ENCODE measurements at places on chromosomes 5 and 9.

DNA sequence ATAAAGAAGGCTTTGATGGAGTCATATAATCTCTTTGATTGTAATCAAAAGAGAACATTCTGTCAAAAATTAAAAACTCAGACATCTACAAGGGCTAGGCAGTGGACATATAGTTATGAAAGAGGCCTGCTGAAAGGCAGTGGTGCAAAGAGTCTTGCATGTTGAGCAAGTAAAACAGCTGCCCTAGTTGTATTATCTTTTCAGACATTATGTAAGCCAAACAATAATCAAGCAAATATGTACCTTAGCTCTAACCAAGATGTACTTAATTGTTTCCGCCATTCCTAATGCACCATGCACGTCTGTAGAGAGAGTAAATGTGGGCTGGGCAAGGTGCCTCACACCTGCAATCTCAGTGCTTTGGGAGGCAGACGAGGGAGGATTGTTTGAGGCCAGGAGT lies 14.3 kb downstream of the GAPT start:
- DNase-seq = no peak

DNA sequence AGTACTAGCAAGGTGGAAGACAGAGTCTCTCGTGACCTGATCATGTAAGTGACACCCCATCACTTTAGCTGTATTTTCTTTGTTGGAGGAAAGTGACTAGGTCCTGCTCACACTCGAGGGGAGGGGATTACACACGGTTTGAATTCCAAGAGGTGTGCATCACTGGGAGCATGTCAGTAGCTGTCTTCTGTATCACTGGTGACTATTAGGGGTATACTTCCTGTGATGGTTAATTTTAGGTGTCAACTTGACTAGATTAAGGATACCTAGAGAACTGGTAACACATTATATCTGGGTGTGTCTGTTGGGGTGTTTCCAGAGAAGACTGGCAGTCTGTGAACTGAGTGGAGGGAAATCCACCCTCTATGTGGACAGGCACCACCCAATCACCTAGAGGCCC lies 22.5 kb downstream of the FOXD1 start:
- no peak for DNase-seq

GRCh38 chr9:14303521-14303920 lies 10.4 kb downstream of the NFIB start:
- no peak for DNase-seq

DNA sequence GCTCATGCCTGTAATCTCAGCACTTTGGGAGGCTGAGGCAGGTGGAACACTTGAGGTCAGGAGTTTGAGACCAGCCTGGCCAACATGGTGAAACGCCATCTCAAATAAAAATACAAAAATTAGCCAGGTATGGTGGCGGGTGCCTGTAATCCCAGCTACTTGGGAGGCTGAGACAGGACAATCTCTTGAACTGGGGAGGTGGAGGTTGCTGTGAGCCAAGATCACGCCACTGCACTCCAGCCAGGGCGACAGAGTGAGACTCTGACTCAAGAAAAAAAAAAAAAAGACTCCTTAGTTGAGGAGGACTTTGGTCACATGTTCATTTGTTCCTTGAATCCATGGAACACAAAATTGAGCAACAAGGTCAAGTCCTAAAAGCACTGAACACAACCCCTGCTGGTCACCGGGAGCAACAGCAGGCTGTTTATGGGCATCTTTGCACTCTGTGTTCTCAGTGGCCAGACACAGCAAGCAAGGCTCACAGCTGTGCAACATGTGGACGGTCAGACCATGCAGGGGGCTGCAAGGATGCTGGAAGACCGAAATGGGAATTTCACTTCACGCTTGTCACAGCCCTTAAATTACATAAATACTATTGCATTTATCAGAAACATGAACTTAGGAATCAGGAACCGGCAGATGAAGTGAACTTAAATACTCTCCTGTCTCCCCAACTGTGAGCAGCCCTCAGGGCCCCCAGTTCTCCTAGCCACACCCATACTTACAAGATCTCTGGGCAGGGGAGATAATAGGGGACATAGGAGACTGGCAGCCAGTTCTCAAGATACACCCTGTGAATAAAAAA lies 2.8 kb downstream of the GBGT1 start:
- peak; percentile 41 for DNase-seq

DNA sequence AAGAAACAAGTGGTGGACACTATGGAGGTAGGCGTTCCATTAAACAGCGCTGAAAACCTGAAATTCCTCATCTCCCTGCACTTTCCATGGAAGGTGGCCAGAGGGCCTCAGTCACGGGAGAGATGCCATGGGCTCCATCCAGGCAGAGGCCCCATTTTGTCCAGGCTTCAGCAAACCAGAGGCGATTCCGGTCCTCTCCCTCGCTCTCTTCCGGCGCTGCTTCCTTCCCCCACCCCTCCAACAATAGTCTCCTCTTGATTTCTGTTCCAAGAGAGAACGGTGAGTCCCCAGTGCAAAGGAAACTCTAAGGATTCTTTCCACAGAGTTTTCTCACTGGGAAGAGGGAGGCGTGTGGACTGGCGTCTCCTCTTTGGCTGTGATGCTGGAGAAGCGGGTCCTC lies 7.5 kb downstream of the ZNF366 start:
- DNase-seq = no peak

DNA sequence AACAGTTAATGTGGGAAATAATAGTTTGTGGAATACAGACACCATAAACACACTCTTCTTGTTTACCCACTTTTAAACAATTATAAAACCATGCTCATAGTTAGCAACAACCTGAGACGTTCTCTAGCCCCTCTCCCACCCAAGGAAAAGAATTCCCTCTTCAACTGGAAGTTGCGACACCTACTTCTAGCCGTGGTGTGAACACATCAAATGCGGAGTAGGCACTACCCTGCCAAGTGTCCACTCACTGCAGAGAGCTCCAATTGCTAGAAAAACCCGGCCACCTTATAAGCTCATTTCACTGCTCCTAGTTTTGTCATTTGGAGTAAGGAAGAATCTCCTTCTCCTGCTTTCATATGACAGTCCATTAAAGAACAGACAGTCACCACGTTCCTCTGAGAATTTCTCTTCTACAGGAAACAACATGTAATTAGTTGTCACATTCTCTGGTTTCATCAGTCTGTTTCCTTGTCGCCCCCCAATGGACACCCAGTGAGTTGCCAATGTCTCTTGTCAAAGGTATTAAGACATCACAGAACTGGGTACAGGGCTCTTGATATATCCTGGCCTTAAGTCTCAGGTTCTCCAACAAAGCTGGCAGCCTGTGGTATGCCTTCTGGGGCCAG lies 47.3 kb downstream of the PRLR start:
- no peak for DNase-seq

DNA sequence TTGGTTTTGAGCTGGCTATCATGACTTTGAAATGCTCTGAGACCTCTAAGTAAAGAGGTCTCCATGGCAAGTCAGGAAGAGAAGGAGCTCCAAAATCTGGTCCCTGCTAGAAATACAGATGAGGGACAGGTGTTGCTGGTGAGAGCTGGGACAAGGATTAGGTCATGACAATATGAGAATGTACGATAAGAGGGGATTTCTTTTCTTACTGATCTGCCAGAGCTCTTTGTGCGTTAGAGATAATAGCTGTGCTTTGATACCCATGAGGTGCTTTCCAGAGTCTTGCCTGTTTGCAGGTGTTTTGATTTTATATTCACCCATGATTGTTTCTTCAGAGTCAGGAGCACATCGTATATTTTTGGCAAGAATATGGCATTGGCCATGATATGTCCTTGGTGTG lies 56.5 kb downstream of the ANKRD33B start:
- DNase-seq = no peak

- DNase-seq = no peak
Observed at GRCh38 chr5:14676320-14676719, 11.8 kb downstream of the OTULIN start.

GRCh38 chr5:51829230-51829629 lies 446.0 kb downstream of the ISL1 start:
- no peak for DNase-seq

DNA sequence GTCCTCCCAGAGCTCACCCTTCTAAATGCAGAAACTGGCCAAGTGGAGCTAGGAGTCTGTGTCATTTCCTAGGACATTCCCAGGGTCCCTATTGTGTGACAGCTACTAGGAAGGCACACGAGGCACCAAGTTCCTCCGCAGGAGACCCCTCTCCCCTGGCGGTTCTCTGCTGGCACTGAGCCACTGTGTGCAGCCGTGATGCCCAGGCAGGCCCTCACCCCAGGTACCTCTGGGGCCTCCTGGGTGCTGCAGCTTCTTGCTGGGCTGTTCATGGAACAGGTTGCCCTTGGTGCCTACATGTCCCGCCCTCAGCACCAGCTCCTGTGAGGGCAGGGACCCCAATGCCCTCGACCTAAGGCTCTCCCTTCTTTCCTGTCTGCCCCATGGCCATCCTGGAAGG lies 23.1 kb downstream of the MED10 start:
- no peak for DNase-seq

DNA sequence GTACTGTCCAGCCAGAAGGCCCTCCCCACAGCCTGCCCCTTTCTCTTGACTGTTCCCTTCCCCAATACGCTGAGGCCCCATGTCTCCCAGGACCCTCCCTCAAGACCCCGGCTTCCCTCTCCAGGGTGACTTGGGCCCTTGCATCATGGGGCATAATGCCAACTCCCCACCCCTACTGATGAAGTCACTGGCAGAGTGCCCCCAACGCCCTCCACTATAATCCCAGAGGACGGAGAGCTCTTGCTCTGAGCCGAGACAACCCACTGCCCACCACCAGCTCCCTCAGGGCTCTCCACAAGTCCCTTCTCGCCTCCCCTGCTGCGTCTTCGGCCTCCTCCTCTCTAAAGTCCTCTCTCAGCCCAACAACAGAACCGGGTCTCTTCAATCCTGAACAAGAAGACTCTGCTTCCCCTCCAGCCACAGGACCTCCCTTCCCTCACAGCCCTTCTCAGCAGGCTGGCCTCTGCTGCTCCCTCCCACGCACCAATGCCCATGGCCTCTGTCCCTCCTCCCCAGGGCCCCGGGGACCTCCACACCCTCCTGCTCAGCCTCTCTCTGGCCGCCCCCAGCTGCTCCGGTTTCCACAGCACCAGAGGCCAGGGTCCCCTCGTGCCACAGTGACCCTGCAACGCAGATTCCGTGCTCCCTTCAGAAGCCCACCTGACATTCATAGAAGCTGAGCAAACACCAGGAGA lies 47.6 kb downstream of the ADAMTS2 start:
- DNase-seq = no peak
